Stimulated activated CD4-positive, alpha-beta T cell treated with anti-CD3 and anti-CD28 coated beads, Interleukin-1b, Interleukin-23, amount 100 ng/mL, for 48 hours (primary cell): ENCODE measurements at places on chromosomes 1 and 21.

DNA sequence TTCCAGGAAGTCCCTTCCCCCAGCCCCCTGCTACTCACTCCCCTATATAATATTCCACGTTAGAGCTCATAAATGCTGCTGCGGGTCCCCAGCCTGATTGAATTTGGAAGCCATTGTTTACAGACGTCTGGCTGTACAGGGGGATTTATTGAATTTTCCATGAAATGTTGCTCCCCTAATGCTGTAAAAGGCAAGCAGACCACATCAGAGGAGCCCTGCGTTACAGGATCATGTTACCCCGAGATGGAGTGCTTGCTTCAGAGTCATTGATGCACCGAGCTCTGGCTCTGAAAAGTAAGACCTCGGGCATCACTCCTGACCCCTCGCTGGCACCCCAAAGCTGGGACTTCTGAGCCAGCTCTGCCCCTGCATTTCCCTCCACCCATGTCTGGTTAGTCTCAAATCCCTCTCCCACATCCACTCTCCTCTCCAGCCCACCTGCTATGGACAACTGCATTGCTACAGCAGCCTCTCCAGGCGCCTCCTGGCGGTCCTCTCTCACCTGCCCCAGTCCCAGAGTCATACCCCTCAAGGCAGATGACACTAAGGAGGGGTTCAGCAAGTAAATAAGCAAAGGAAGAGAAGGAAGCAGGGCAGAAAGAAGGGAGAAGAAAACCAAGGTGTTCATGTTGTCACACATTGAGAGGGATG is 127.8 kb downstream of the TMEM53 start:
- no peak for DNase-seq

DNA sequence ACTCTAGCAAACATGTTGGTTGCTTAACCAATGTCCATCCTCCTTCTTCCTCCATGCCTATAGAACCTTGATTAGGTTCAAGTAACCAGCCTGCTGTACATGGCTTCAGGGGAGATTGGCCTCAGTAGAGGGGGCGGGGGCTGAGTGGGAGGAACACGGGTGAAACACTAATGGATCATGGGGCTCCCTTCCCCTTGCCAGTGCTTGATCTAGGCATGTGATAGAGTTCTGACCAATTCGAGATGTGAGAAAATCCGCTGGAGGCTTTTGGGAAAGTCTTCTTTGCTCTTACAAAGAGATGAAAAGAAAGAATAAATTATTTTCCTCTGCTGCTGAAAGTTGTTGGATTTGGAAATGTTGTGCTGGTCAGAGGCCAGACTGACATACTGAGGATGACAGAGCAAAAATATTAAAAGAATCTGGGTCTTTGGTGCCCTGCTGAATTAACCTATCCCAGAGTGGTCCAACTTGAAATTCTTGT is 5.2 kb upstream of the OTUD7B start:
- no peak for DNase-seq

GRCh38 chr1:23125489-23125888 is 43.2 kb downstream of the LUZP1 start:
- no peak for DNase-seq

DNA sequence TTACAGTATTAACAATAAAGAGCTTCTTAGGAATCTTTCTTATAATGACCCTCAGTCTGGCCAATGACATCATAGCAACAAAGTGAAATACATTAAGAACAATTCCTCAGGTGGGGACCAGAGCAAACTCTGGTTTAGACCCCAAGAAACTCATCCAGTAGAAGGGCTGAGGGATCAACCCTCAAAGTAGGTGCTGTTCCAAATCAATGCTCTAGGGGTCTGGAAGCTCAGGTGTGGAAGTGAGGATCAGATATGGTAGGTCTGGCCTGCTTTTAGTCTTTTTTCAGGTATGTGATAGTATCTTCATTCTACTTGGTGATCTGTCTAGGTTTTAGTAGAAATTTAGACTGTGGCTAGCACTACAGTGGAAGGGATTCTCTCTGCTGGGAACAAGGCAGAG is 291.7 kb downstream of the PDE4B start:
- DNase-seq, result no peak

DNA sequence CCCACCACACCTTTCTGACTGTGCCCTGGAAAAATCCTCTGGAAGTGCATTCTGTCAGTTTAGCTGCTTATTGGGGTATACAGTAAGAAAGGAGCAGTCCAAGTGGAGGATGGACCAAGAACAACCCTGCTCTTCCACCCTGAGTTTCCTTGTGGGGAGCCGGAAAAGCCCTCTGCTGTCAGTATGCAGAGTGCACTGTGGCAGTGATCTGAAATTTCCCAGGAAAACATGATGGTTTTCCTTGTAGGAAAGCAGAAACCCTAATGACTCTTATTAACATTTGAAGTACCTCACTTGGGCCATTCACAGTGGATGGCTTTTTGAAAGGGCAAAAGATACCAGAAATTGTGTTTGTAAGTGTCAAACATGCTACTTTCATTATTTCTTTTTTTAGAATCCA is 20.5 kb downstream of the ELAVL4 start:
- no peak for DNase-seq

DNA sequence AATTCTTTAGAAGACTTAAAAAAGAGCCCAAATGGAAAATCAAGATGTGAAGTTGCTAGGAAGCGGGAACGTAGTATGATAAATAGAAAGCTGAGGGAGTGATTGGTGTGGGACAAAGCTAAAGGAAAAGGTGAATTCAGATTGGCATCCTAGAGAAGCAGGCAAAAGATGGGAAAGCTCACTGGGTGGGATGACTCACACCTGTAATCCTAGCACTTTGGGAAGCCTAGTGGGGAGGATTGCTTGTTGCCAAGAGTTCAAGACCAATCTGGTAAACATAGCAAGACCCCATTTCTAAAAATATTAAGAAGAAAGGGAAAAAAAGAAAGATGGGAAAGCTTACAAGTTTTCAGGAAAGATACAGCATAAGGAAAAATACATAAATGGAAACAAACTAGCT is 1.8 kb downstream of the MRPS21 start:
- no peak for DNase-seq

DNA sequence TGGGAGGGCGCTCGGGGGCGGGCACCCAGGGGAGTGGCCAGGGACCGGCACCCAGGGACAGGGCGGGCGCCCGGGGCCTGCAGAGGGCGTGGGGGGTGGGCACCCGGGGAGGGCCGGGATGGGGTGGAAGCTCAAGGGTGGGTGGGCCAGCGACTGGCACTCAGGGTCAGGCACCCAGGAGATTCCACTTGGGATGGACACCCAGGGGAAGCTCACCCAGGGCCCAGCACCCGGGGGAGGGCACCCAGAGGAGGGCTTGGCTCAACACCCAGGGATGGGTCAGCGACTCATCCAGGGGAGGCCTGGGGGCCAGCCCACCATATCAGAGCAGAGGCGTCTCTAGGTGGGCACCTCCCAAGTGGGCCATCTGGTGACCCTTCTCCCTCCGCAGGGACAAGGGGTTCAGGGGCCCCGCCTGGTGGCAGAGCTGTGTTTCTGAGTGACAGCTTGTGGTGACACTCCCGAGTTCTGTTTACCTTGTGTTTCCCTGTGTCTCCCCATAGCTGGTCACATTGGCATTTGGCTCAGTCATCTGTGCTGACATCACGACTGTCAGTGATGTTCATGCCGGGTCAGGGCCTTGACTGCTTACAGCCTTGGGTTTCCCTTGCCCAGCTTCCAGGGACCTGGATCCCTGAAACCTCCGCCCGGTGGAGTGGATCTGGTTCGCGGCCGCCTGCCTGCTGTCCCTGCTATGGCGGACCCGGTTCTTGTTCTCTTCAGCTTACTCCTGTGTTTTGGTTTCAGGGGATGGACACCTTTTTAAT is 749 bp downstream of the IBA57 start:
- DNase-seq, result peak; percentile 63

DNA sequence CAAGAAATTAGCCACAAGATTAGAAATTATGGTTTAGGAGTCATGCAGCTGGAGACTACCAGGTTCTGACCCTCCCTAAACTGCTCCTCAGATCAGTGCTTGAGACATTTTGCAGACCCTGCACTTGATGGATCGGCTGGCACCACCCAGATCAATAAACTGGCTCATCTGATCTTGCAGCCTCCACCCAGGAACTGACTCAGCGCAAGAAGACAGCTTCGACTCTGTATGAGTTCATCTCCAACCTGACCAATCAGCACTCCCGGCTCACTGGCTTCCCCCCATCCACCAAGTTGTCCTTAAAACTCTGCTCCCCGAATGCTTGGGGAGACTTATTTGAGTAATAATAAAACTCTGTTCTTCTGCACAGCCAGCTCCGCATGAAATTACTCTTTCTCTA is 40.0 kb downstream of the L1TD1 start:
- no peak for DNase-seq

GRCh38 chr1:56148326-56149193 is 430.8 kb downstream of the PLPP3 start:
- DNase-seq, result no peak

- DNase-seq, result no peak
Observed at GRCh38 chr1:91797164-91797563, 88.8 kb downstream of the TGFBR3 start.

GRCh38 chr1:77143529-77144121 is 75.6 kb downstream of the PIGK start:
- DNase-seq, result no peak

DNA sequence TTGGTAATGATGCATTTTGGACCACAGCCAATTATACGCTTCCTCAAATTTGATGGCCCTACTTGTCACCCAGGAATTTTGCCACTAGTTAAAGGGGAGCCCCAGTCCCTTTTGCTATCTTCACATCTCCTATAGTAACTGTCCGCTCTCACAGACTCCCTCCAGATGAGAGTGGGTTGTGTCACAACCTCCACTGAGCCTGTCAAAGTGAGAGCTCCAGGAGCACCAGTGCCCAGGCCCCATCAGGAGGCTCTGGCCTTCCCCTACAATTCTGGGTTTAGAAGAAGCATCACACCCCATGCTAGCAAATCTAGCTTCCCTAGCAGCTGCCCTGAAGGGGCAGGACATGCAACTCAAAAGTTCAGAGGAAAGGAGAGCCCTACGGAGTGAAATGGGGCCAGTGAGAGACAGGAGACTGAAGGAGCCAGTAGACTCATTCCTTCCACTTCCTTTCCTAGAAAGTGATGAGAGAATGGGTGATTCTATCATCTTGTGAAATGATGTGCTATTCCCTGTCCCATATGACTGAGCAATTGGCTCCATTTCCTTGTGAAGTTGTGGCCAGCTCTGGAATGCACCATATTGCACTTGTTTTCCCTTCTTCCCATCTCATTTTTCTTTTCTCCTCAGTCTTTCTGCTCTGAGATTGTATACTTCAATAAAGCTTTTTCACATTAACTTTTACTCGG is 541.3 kb downstream of the DPYD start:
- no peak for DNase-seq

- peak; percentile 62 for DNase-seq
Observed at GRCh38 chr1:221708076-221708571, 33.8 kb downstream of the DUSP10 start.

GRCh38 chr1:46613661-46614603 is 2.7 kb downstream of the MOB3C start:
- peak; percentile 31 for DNase-seq

DNA sequence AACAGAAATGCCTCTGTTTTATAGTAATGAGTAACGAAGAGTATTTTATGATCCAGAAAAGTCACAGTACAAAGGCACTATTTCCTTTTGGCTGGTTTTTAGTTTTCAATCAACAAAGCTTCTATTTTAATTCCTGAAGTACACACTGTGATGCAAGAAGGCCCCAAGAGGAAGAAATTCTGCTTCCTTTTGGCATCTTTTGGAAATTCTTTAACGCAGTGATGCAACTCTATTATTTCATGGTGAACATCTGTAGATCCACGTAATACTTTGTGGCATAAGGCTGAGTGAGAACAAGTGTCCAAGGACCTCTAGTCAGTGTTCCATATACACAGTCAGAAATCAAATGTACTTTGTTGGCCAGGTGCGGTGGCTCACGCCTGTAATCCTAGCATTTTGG is 137.5 kb downstream of the TGFB2 start:
- no peak for DNase-seq

GRCh38 chr1:2300851-2301606 is 72.9 kb downstream of the SKI start:
- DNase-seq, result peak; percentile 91

DNA sequence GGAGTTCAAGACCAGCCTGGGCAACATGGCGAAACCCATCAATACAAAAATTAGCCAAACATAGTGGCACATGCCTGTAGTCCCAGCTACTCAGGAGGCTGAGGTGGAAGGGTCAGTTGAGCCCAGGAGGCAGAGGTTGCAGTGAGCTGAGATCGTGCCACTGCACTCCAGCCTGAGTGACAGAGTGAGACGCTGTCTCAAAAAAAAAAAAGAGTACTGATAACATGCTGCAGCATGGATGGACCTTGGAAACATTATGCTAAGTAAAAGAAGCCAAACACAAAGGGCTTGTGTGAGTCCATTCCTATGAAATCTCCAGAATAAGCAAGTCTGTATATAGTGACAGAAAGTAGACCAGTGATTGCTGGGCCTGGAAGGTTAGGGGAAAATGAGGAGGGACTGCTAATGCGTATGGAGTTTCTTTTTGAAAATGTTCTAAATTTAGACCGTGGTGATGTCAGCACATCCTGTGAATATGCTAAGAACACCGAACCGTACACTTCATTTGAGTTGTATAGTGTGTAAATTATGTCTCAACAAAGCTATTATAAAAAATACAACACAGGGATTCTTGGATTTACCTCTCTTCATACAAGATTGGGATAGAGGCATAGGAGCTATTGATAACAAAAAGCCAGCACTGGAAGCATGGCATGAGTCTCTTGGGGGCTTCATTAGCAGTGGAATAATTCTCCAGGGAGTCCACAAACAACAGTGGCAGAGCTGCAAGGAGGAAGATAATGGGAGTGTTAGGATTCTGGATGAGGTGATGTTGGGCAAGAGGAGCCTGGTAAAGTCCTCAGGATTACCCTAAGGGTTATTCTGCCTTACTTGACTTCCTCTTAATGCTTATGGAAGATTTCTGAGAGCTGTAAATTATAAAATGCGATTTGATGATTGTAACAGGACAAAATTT is 73.5 kb downstream of the TTC3 start:
- no peak for DNase-seq

DNA sequence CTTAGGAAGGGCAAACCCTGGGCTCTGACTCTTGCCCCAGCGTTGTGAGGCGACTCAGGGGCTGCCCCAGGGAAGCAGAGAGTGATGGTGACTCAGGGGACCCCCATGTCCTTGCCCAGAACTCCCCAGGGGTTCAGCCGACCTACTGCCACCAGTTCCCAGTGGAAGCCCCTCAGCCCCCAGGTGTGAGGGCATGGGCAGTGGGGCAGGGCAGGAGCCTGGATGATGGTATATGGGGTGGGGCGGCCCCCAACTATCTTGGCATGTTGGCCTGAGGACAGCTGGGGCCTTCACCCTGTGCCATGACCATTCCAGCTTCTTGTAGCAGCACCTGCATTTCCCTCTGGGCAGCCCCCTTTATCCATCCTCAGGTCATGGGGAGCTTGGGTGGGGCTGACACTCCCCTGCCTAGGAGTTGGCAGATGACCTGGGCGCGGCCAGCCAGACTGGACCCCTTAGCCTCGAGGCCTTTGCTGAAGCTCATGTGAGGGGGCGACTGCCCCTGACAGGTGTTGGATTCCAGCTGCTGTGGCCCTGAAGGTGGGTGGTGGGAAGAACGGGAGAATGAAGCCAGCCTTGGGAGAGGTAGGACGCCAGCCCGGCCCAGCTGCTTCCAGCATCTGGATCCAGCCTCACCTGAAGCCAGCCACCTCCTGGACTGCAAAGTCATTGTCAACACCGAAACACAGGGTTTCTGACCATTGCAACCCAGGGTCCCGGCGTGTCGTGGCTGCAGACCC is 1.8 kb upstream of the FNDC10 start:
- no peak for DNase-seq
